Fibroblast of upper back skin (primary cell): ENCODE measurements at places on chromosomes 7 and 10.

DNA sequence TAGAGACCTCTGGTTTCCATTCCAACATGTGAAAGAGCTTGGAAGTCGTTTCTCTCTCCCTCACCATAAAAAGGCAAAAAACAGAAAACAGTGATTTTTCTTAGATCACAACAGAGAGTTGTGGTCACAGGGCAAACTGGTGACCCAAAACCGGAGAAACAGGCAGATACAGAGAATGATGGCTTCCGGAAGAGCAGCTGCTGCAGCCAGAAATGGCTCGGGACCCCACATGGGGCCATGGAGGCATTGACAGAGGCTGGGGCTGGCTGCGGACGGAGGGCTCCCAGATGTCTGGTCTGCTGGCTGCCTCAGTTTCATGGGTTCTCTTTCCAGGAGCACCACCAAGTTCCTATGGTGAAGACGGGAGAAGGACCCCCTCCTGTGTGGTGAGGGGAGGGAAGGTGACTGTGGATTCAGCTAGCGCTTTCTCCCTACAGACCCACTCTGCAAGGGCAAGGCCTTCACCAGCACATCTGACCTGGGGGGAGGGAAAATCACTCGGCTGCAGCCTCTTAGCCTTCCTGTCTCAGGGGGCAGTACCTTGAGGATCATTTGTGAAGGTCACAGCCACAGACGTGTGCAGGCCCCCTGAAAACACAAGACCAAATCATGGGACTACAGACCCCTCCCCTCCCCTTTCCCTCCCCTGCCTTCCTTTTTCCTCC is 81.4 kb downstream of the WDR37 start:
- no peak for DNase-seq

- DNase-seq, result no peak
Measured at GRCh38 chr10:69497231-69497561, 45.9 kb downstream of the TSPAN15 start.

- peak; percentile 94 for DNase-seq
Measured at GRCh38 chr10:30775779-30776591, 146.4 kb upstream of the LYZL2 start.

DNA sequence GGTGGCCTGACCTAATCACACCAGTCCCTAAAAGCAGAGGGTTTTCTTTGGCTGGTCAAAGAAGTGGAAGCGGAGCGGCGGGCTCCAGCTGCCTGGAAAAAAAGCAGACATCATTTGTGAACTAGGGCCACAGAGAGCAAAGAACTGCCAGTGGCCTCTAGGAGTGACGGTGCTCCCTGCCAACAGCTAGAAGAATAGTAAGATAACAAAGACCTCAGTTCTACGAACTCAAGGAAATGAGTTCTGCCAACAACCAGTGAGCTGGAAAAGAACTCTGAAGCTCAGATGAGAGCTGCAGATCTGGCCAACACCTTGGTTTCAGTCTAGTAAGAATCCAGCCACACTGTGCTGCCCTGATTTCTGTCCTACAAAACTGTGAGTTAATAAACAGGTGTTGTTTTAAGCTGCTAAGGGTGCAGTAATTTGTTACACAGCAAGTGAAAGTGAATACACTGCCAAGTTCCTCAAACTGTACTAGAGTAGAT is 178.0 kb downstream of the SRPK2 start:
- DNase-seq, result no peak

DNA sequence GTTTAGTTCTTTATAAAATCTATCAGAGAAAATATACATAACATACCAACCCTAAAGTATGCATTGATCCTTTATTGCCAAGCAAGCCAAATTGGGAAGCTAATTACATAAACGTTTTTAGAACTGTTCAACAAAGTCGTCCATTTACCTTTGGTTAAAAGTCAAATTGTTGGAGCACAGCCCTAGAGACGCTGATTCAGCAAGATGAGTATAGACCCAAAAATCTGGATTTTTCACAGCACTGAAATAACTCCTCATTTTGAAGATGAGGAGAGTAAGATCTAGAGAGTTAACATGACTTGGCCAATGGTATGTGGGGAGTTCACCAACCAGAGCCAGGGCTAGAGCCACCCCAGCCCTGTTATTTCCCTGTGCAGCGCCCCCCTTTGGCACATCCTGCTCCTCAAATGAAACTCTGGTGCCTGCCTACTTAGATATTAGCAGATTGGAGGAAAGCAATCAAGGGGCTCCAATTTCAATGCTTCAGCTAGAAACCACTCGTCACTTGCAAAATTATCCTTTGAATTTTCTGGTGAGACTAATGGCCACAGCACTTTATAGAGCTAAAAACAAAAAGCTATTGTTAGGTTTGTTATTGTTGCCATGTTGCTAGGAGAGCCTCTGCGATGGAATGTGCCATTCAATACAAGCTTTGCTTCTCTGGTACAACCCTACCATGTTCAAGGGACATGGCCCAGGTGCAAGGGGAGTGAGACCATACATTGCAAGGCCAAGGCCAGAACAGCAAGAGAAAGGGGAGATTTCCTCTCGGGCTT is 132.6 kb upstream of the ZEB1 start:
- no peak for DNase-seq

- peak; percentile 75 for DNase-seq
Measured at GRCh38 chr10:91163869-91164474, 56.5 kb upstream of the PCGF5 start.

DNA sequence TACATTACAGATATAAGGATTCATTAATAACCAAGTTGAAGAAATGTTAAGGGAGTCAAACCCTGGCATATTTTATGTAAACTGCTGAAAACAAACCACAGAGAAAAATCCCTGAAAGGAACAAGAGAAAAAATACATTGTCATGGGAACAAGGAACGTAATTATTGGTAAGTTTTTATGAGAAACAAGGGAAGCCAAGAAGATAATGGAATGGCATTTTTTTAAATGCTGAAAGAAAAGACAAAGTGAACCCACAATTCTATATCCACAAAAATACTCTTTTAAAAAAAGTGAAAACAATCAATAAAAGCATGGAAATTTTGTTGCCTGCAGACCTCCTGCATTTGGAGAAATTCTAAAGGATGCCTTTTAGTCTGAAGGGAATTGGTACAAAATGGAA is 136.4 kb downstream of the CD36 start:
- DNase-seq, result no peak

DNA sequence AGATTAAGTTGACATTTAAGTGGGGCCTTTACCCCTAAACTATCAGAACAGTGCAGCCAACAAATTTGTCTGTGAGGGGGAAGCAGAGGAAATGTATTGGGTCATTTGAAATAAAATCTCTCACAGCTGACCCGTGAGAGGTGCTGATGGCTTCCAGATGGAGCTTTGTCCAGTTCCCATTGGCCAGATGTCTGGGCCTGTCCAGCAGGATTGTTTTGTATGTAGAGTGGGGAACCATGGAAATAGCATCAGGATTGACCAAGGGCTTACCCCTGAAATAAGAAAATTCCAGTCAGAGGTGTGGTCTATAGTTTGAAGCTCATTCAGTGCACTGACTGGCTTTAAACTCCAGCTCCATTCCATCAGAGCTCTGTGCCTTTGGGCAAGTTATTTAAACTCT is 50.6 kb downstream of the INHBA start:
- DNase-seq, result no peak

GRCh38 chr7:99312316-99313203 is 13.1 kb upstream of the ARPC1A start:
- DNase-seq, result peak; percentile 63

DNA sequence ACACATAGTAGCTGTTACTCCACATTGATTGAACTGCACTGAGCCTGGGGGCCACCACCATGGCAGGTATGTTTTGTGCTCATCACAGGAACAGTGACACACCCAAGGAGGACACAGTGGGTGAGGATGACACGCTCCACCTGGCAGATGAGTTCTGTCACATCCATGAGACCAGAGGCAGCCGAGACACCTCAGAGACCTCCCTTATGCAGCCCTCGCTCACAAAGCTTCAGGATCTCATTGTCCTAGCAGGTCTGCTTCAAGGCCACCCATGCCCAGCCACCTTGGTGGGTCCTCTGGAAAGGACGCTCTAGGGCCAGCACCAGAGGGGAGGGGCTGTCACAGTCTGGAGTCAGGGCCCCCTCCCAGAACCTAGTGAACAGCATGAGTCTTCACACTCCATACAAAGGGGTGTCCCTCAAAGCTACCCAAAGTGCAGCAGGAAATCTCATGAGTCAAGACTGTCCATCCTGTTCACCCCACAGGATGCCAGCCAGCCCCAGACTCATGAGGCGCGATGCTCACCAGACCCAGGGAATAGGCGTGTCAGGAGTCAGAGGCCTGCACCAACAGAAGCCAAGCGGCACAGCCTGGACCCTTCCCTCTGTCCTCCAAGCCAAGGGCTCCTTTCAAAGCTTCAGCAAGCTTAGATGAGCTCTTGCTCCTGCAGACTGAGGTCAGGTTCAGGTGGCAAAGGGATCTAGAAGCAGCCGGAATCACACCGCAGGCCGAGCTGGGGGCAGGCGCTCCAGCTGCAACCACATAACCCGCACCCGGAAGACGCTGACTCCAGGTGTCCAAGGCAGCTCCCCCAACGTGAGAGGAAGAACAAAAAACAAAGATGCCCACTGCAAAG is 9.6 kb downstream of the FAM53B start:
- no peak for DNase-seq

DNA sequence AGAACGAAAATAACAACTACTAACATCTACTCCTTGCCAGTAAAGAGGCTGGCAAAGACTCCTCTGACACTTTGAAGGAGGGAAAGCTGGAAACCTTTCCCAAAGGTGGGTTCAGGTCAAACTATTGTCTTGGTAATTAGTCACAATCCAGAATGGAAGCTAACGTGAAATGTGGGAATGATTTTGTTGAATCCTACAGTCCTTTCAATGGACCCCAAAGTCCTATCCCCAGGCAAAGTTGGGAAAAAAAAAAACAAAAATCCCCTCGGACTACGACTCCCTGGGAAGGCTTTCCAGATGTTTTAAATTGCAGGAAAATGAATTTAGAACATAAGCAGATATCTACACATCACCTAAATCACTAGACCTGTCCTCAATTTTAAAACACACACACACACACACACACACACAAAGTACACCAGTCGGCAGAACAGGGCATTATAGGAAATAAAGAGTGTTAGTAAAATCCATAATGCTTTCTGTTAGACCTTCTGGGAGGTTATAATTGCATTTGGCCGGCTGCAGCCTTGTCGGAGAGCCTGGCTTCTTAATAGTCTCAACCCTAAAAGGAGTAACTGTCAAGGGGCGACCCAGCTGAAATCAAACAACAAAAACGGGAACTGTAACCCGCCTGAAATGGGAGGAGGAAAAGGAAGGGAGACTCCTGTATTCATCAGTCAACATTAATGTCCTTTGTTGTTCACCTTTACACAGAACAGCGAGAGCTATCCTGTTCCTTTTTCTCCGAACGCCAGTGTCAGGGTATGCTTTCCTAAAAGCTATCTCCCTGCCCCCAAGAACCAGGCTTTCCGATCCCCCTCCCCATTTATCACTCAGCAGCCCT is 1.5 kb downstream of the DOCK4 start:
- DNase-seq, result peak; percentile 2

- DNase-seq, result peak; percentile 68
Measured at GRCh38 chr7:43568529-43568928, 14.4 kb upstream of the STK17A start.

- DNase-seq, result no peak
Measured at GRCh38 chr10:5975641-5976473, 1.5 kb downstream of the IL15RA start.

DNA sequence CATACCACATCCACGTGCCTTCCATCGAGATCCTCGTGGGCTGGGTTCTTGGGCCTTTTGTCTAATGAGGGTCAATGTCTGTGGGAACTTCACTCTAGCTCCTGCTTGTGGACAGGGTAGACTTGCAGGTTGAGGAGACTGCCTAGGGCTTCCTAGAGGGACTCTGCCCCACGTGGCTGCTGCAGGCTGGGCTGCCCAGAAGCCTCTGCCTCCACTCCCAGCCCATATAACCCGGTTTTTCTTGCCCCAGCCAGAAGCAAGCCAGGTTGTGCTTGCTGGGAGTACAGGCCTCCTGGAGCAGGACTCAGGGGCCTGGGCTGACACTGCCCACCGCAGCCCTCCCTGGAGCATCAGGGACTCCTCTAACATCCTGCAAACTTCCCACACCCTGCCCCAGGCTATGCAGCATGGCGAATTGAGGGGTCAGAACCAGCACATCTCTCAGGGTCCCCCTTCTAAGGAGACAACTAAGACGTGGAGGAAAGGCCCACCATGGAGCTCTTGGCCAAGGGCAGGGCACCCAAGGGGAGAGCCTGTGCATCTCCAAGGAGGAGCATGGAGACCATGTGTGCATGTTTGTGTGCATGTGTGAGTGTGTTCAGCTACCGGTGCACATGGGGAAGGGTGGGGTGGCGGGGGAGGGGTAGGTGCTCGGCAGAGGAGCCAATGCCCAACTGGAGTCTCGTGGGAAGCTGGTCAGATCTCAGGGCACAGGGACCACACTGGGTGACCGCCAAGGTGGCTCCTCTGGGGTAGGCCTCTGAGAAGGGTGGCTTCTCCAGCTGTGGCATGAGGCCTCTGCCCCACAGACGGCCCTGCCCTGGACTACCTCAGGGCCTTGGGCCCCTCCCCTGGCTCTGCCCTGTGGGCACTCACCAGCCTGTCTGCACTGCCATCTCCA is 62.6 kb downstream of the RASGEF1A start:
- DNase-seq, result no peak

DNA sequence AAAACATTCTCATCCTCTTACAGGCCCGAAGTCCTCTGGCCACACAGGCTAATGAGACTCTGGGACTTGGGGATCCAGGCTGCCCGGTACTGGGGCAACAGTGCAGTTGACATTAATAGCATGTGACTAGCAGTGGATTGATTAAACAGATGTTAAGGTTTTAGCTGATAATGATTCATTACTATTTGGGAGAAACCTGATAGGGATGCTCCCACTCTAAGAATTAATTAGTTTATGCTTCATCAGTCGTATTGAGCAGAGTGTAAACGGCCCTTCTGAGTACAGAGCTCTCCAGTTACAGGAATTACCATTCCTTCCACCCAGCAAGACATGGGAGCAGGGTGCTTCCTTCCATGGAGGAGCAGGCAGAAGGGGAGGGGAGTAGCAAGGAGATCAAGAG is 82.7 kb downstream of the RPS24 start:
- DNase-seq, result no peak

GRCh38 chr10:78505657-78506056 is 472.0 kb downstream of the RPS24 start:
- peak; percentile 19 for DNase-seq

DNA sequence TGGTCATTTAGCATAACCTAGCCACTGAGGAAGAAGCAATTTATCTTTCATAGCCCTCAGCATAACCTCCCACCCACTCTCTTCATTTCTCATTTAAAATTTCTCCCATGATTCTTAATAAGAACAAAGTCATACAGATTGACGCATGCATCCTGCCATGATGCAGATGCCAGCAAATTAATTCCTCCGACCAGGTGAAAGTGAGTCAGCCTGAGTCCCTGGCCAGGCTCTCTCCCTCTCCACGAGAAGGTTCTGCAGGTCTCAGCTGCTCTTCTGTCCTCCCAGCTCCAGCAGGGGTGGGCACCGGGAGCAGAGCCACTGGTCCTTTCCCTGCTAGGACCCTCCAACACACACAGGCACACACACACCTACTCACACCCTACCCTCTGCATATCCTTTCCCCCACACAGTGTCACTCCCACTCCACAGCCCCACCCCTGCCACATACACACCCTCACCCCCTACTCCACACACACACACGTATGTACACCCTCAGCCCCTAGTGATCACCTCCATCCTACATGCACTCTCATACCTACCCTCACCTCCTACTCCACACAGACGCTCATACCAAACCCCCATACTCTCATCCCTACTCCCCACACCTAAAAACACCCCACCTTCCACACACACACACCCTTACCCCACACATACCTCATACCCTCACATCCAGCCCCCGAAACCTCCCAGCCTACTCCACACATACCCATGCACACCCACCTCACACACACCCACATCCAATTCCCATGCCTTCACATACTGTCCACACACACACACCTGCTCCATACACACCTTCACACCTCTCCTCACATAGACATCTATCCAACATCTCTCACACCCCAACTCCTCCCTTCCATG is 78.0 kb downstream of the FAM13C start:
- peak; percentile 14 for DNase-seq
